ENCODE measurements at places on chromosomes 6 and 20.

DNA sequence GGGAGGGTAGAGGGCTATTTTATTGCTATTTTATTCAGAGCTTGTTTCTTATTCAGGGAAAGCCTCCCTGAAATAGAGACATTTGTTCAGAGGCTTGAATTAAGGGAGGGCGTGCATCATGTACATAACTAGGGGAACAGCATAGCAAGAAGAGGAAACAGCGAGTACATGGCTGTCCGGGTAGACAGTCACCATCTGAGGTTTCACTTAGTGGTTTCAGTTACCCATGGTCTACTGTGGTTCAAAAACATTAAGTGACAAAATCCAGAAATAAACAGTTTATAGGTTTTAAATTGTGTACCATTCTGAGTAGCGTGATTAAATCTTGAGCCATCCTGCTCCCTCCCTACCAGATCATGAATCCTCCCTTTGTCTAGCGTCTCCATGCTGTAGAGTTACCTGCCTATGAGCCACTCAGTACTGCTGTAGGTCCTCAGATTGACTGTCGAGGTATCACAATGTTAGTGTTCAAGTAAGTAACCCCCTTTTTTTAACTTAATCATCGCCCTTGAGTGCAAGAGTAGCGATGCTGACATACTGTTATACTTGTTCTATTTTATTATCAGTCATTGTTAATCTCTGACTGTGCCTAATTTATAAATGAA, 791.5 kb downstream of the TFAP2A start:
- DNase-seq = no peak

DNA sequence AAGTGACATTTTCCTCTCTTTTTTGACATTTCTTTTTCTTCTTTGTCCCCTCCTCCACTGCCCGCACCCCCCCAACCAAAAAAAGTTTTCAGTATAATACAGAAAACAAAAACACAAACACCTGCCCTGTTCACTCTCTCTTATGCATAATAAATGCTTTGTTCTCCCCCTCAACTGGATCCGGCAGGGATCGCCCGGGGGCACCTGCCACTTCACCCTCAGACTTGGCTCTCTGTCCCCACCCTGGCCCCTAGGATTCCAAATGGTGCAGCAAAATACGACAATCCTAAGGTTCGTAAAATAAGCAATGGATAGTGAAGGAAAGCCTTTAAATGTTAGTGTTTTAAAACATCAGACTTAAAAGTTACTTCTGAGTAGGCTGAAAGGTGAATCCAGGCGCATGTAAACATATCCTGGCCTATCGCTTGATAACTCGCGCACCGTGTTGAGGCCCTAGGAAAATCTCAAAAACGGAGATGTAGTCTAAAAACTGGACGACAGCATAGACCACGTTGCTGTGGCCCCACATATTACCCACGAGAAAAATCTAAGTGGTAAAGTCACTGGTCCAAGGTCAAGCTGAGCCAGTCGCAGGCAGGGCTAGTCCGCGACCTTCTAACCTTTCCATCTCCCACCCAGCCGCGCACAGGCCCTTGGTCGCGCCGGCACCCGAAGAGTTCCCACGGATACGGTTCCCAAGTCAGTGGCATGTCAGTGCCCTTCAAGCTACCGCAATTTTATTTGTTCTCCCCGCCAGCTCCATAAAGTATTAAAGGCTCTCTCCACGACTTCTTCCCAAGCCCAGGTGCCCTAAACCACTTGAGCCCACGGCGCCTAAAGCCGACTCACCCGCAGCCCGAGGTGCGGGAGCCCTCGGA, 130.8 kb downstream of the OGFRL1 start:
- no peak for DNase-seq

DNA sequence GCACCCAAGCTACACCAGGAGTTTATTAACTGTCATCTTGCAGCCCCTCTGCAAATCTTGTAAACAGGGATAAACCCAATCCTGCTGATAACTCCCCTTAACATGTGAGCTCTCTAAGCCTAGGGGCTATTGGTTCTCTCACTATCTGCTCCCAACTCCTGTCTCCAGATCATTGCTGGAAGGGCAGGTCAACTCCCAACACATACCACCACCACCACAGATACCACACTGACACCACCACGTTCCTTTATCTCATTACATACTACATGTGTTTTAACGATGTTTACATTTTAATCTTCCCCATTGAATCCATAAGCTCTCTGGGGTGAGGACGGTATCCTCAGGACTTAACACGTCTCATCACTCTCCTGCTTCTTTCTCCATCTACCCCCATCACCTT, 51.8 kb downstream of the SIM1 start:
- DNase-seq = no peak

GRCh38 chr20:8287340-8287739, 155.3 kb downstream of the PLCB1 start:
- no peak for DNase-seq

GRCh38 chr6:74605922-74606581, 599.8 kb downstream of the COL12A1 start:
- no peak for DNase-seq

- no peak for DNase-seq
These were observed 89.5 kb downstream of the NCOA3 start for GRCh38 chr20:47591231-47591630.

DNA sequence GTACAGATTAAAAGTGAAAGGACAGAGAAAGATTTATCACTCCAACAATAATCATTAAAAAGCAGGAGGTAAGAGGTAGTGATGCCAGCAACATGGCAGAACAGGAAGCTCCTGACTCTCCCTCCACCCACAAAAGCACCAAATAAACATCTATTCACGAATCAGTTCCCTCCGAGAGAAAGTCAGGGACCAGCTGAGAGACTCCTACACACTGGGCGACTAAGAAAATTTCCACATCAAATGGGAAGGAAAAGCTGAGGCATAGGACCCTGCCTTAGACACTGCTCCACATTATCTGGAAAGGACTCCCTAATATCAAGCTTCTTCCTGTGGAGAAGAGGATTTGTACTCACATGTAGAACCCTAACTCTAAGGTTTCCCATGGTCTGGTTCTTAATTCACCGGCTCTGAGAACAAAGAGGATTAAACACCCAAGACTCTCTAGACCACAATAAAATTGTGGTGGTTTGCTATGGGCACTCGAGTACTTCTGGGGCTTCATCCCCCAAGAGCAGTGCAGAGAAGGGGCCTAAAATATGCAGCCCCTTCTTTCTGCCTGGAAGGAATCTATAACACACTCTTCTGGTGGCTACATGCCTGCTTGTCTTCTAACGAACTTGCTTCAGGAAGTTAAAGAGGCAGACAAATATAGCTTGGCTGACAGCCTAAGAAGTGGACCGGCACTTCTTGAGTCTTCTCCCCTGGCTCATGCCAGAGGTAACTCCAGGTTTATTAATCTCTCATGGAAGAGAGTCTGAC, 29.4 kb upstream of the ASF1A start:
- no peak for DNase-seq

- DNase-seq = no peak
These were observed 17.8 kb downstream of the SS18L1 start for GRCh38 chr20:62161347-62161746.

DNA sequence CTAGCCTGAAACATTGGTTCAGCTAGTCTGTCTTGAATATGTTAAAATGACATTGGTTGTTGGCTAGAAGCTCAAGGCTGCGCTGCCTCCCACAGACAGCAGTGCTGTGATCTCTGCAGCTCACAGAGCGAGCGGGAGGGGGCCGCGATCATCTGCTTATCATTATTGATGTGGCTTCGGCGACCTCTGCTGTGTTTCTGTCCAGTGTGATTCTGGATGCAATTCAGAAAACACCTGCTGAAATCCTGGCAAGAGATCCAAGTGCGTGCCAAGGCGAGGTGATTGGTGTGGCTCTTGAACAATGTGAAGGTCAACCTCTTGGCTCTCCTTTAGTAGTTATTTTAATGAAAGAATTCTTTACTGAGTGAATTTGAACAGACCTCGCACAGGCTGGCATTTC, 142.3 kb upstream of the SASH1 start:
- no peak for DNase-seq

DNA sequence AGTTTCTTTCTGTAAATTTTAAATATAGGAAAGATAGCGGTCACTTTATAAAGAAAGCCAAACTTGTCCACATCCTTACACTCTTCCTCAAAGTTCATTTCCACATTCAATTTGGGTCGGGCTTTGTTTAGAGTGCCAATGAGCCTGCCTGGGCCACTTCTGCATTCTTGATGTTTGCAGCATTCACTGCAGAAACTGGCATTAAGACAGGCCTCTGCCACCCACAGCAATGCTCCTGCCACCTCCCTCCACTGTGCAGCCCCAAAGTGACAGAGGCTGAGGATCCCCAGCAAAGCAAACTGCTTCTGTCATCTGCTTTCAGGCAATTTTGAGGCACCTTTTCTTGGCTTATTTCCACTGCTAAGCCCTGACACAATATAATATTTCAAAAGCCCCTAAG, 61.2 kb downstream of the TNFAIP3 start:
- DNase-seq = no peak

- DNase-seq = no peak
These were observed 93.0 kb upstream of the CEP85L start for GRCh38 chr6:118744261-118744941.

DNA sequence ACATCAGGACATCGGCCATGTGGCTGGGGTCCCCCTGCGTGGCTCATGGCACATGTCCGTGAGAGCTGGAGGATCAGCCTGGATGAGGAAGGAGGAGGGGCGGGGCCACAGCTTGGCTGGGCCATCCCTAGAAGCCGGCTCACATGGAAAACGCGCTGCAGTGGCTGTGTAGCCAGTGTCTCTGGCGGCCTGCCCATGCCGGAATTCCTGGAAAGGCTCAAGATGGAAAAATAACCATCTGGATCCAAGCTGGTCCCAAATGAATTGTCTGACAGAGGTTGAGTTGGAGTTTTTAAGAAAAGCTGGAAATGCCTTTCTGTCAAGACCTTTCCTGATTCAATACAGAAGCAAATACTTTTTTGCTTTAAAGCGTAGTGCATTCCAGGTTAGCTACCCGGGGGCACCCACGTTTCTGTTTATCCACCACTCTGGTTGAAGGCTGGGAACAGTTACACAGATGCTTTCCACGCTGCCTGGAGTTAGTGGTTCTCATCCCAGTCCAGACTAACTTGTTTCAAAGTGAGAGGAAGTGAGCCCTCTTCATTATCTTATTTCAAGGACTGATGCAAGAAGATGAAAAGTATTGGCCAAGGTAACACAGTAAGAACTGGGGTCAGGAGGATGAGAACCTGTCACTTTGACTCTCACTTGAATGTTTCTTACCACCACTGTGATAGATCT, 99.0 kb downstream of the GMPR start:
- DNase-seq = no peak

- DNase-seq = no peak
These were observed 45.8 kb downstream of the SAMD5 start for GRCh38 chr6:147554281-147554680.

DNA sequence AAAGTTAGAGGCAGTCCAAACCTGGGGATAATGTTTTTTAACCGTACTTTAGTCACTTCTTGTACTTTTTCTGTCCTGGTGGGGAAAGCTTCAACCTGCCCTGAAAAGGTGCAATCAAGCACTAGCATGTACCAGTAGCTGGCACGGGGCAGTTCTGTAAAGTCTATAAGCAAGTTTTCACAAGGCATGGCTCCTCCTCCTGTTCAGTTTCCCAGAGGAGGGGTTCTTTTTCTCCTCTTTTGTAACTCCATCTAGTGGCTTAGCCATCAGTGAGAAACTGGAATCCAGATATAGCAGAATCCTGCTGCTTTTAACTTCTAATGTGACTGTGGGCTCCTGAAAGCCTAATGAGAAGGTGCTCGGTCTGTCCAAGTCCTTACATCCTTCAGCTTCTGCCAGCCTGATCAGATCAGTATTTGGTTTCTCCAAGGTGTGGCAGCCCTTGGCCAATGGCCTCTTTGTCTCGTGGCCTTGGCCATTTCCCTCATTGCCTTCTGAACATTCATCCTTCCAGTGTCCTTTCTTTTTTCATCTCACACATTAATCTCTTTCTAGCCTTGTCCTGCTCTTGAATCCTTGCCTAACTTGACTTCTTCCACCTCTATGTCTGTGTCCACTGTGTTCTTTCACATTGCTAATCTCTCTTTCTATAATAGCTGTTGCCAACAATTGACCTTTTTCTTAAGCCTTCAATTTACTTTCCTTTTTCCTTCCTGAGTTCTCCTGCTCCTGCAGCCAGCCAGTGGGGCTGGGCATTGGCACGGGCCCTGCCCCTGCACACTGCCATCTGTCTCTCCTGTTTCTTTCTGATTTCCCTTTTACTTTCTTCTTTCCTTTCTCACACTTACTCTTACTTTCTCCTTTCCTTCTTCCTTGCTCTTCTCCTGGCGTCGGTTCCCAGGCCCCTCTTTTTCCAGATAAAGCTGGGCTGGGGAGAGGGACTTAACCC, 222.0 kb upstream of the SYNCRIP start:
- DNase-seq = no peak

DNA sequence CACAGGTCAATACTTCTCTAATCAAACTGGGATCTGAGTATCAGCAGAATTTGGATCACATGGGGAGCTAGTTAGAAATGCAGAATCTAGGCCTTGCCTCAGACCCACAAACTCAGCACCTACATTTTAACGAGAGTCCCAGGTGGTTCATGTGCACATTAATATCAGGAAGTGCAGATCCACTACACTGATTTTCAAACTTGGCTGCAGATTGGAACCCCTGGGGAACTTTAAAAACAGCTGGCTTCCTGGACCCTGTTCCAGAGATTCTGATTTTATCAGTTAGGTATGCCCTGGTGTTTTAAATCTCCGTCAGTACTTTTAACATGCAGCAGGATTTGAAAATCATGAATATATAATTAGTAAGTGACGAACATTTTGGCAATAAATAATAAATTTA, 1.9 kb upstream of the CST8 start:
- DNase-seq = no peak

DNA sequence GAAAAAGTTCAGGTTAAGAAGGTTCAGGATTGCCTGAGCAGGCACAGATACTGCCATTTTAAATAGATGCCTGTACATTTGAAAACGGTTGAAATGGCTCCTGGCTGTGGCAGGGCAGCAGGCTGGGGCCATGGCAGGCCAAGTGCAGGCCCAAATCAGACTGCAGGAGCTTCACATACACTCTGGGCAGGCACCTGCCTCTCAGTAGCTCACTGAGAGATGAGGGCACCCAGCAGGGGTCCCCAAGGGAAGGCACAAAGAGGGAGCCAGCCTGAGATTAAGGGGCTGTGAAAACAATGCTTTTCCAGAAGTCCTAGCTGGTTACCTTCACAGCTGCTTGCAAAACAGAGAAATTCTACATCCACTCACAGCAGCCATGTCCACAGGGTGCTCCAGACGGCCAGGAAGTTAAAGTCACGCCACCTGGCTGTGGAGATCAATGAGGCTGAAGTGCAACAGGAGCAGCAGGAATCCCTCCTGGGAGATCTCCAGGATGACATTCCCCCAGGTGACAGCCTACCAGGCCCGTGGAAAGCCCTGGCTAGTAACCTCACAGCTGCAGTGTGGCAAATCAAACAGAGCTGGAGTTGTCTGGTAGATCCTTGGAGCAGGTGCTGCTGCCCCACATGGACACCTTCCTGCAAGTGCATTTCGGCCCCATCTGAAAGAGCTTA, 6.2 kb upstream of the RAET1E start:
- no peak for DNase-seq

All from activated CD4-positive, CD25-positive, alpha-beta regulatory T cell treated with anti-CD3 and anti-CD28 coated beads, Interleukin-2, amount 50 U/mL, for 16 hours (primary cell).